ENCODE measurements at places on chromosomes 3 and 15. TPM values are rescaled to one million over a fixed set of nuclear protein-coding genes. Genes with fewer than 3 reads are reported as not detected.

DNA sequence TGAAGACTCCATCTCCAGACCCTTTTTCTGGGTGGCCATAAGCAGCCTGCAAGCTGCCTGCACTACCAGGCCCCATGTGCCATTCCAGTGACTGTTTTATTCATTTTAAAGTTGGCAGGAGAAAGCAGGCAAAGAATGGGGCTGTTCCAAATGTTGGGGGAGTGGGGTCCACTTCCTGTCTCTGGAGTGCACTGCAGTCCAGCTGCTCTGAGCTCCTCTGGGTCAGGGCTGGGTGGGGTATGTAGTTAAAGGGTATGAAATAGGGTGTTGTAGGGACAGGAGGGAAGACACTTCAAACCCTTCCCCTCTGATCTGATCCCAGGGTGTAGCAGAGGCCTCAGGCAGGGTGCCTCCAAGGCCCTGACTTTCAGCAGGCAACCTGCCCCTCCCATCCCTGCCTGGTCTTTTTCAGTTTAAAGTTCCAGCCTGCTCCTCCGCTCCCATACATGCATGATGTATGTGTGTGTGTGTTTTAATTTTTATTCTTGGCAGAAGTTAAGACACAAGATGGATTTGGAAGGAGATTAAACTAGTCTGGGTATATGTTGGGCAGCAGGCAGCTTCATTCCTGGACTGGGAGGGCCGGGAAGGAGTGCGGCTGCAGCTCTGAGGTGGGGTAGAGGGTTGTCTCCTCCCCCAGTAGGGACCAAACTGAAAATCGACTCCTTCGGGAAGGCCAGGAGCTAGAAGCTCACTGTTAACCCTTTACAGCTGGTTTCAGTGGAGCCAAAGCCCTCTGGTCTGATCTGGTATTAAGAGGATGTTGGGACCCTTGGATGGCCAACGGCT lies 17.3 kb downstream of the BOC start:
- no peak overlapping the region for H3K4me3 ChIP-seq
- H3K27me3 ChIP-seq = peaks cover 1% of the 10 kb centered on the region
- H3K27ac ChIP-seq = no peak overlapping the region
- no peaks in the 10 kb centered on the region for H3K4me1 ChIP-seq
- no peak for DNase-seq

DNA sequence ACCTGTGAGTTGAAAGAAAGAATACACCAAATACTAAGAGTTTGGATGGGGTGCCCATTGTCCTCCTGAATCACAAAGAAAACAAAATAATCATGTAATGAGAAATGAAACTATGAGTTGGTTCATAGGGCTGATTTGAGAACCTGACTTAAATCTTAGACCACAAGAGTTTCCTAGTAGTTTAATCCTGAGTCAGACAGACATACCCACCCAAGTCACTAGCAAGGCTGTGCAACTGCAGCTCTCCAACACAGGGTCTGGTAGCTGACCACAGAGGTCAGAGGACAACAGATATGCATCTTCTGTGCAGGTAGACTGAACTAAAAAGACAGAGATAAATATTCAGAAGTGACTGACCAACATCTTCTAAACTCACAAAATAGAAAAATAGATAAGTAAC lies 296.3 kb upstream of the TMCO5A start:
- H3K36me3 ChIP-seq = no peaks in the 10 kb centered on the region
- no peak for DNase-seq
- H3K27me3 ChIP-seq = no peaks in the 10 kb centered on the region
- no peak overlapping the region for H3K27ac ChIP-seq
- no peaks in the 10 kb centered on the region for H3K4me1 ChIP-seq
- no peak overlapping the region for H3K4me3 ChIP-seq

- no peaks in the 10 kb centered on the region for H3K27me3 ChIP-seq
- no peaks in the 10 kb centered on the region for H3K36me3 ChIP-seq
Measured at GRCh38 chr3:1235526-1236120, 142.8 kb downstream of the CNTN6 start.

- no peak overlapping the region for H3K27ac ChIP-seq
- DNase-seq = no peak
- H3K36me3 ChIP-seq = no peaks in the 10 kb centered on the region
- no peaks in the 10 kb centered on the region for H3K27me3 ChIP-seq
Measured at GRCh38 chr15:55248895-55249294, 40.7 kb downstream of the RAB27A start.

GRCh38 chr3:186208296-186208989 lies 99.6 kb upstream of the ETV5 start:
- H3K27me3 ChIP-seq = no peaks in the 10 kb centered on the region
- H3K27ac ChIP-seq = no peak overlapping the region
- no peaks in the 10 kb centered on the region for H3K4me1 ChIP-seq
- no peak overlapping the region for H3K4me3 ChIP-seq
- no peaks in the 10 kb centered on the region for H3K36me3 ChIP-seq

GRCh38 chr15:92690395-92690794 lies 34.8 kb upstream of the FAM174B start:
- no peak for DNase-seq
- H3K27me3 ChIP-seq = no peaks in the 10 kb centered on the region
- H3K27ac ChIP-seq = no peak overlapping the region
- peaks cover 2% of the 10 kb centered on the region for H3K4me1 ChIP-seq
- no peak overlapping the region for H3K4me3 ChIP-seq
- H3K36me3 ChIP-seq = no peaks in the 10 kb centered on the region

- no peak overlapping the region for H3K4me3 ChIP-seq
- H3K4me1 ChIP-seq = peaks cover 3% of the 10 kb centered on the region
- DNase-seq = peak; percentile 86
- H3K27me3 ChIP-seq = no peaks in the 10 kb centered on the region
- H3K36me3 ChIP-seq = no peaks in the 10 kb centered on the region
- no peak overlapping the region for H3K27ac ChIP-seq
Measured at GRCh38 chr3:149273096-149273751, 51.6 kb upstream of the CP start.

DNA sequence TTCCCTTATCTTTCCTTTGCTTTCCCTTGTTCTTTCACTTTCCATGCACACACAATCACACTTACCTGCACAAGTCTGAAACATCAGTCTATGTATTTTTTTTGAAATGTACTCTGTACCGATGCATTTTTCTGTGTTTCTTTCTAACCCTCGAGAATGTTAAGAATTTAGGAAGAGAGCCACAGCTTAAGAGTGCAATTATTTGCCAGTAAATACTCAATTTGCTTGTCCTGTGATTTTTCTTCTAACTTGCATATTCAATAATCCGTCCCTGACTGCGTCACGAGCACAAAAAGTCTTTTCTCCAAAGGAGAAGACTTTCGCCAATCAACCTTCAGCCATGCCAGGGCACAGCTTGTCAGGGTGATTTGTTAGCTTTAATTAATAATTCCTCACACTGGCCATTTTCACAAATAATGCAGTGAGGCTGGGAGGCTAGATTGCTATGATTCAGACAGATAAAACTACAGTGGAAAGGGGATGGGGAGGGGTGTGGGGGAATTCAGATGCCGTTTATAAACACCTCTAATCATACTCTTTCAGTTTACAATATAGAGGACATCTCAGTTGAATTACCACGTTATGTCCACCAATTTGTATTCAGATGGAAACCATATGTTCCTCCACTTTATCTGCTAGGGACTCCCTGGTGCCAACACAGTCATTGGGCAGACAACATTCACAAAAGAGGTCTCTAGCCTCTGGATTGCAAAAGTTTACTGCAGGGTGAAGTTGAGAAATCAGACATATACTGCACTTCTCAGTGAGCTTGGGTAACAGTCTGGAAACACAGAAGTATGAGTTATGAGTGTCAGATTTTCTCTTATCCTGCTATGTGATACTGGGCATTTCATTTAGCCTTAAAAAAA lies 388.0 kb downstream of the ZBTB20 start:
- no peak overlapping the region for H3K27ac ChIP-seq
- DNase-seq = no peak
- no peaks in the 10 kb centered on the region for H3K36me3 ChIP-seq
- H3K4me3 ChIP-seq = no peak overlapping the region
- H3K4me1 ChIP-seq = no peaks in the 10 kb centered on the region

DNA sequence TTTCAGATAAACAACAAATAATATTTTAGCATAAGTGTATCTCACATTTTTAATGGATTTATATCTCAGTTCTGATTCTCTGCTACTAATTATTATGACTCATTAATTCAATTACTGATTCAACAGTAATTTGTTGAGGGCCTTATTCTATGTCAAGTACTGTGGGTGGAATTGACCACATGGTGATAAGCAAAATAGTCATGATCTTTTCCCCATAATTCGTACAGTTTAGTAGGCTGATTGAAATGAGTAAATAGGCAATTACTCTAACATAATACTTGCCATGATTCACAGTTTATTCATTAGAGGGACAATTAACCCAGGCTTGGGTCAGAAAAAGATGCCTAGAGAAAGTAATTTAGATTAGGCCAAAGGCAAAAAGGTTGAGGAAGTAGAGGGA lies 60.9 kb upstream of the SLC4A7 start:
- no peaks in the 10 kb centered on the region for H3K27me3 ChIP-seq
- peak overlapping the region; percentile 19 for H3K27ac ChIP-seq
- H3K4me3 ChIP-seq = no peak overlapping the region
- no peaks in the 10 kb centered on the region for H3K36me3 ChIP-seq
- DNase-seq = no peak

DNA sequence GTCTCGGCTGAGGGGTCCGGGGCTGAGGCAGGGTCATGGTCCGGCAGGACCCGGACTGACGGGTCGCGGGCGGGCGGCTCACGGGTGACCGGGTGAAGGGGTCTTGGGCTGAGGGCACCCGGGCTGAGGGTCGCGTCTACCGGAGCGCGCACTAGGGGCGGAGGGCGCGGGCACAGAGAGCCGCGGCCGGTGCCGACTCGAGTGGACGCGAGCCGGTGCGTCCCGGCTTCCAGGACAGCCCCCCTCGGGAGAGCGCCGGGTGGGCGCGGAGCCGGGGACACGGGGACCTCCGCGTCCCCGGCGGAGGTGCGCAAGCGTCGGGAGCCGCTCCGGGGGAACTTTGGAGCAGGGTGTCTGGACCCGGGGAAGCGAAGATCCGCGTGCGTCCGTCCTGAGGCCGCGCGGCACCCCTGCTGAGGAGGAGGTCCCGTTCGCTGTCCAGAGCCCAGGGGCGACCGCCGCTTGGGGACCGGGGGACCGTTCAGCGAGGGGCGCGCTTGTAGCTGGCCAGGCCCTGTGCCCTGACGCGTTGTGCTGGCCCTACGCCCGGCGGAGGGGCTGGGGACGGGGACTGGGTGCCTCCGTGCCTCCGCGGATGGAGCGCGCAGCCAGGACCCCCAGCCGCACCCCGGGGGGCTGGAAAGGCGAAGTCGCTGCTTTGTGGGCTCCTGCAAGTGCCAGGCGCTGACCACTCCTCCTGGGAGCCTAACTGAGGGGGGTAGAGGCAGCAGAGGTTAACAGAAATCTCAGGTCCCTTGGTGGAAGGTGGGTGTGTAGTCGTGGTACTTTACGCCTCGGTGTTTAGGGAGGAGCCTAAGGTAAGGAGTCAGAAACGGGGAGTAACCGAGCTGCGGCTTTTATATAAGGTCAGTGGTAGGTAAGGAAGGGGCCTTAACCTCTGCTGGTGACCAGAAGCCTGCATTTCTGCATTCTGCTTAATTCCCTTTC lies at the start of gene PPARG:
Gene PPARG (plus strand): TSS at position 889 of the 948 bp plus-strand sequence. CDS start 90,642 bp downstream, outside the sequence.
- no peak within 1 kb of the TSS for H3K4me3 ChIP-seq
- H3K4me1 ChIP-seq = no peaks in the 10 kb centered on the region
- H3K27ac ChIP-seq = no peak within 1 kb of the TSS
- no peaks in the 10 kb centered on the region for H3K36me3 ChIP-seq
- H3K27me3 ChIP-seq = peaks cover 25% of the 10 kb centered on the region

GRCh38 chr15:71145648-71146047 lies 30.4 kb downstream of the THSD4 start:
- H3K4me3 ChIP-seq = no peak overlapping the region
- no peaks in the 10 kb centered on the region for H3K4me1 ChIP-seq
- H3K36me3 ChIP-seq = no peaks in the 10 kb centered on the region
- no peak for DNase-seq
- H3K27ac ChIP-seq = no peak overlapping the region

DNA sequence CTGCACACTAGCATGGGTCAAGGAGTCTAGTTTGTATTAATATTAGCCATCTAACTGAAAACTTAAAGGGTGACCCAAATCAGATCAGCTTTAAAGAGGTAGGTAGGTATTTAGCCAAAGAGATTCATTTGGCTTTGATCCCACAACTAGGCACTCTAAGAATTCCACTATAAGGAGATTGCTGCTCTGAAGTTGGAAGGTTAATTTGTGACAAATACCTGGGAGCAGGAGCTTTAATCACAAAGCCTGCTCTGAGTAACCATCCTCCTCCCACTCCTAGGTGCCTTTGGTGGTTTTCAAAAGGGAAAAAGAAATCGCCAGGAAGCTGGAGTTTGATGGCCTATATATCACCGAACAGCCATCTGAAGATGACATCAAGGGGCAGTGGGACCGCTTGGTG lies 120.3 kb upstream of the CHRM5 start:
- DNase-seq = no peak
- H3K4me1 ChIP-seq = no peaks in the 10 kb centered on the region
- no peak overlapping the region for H3K4me3 ChIP-seq
- no peak overlapping the region for H3K27ac ChIP-seq

- no peaks in the 10 kb centered on the region for H3K36me3 ChIP-seq
- H3K27ac ChIP-seq = no peak overlapping the region
- DNase-seq = no peak
- no peak overlapping the region for H3K4me3 ChIP-seq
- H3K27me3 ChIP-seq = no peaks in the 10 kb centered on the region
Measured at GRCh38 chr3:51620543-51620942, 50.5 kb upstream of the TEX264 start.

DNA sequence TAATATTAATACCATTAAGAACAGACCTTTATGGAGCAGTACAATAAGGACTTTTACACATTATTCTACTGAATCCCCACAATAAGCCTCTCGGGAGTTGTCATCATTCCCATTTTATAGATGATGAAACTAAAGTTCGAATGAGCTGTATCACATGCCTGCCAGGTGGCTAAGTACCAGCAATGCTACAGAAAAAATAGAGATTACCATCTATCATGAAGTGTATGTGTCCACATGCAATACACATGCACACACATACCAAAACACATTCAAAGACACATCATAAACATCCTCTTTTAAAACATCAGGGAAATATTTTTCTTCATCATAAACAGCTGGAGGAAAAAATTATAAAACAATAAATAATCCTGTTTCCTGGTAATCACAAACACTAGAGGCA lies 136.6 kb downstream of the SUCLG2 start:
- H3K4me3 ChIP-seq = no peak overlapping the region
- H3K27me3 ChIP-seq = no peaks in the 10 kb centered on the region
- no peak for DNase-seq
- H3K36me3 ChIP-seq = peaks cover 2% of the 10 kb centered on the region
- H3K27ac ChIP-seq = no peak overlapping the region

- peaks cover 6% of the 10 kb centered on the region for H3K4me1 ChIP-seq
- H3K4me3 ChIP-seq = no peak overlapping the region
- peaks cover 11% of the 10 kb centered on the region for H3K27me3 ChIP-seq
- H3K27ac ChIP-seq = no peak overlapping the region
- H3K36me3 ChIP-seq = no peaks in the 10 kb centered on the region
Measured at GRCh38 chr3:185365291-185366073, 2.5 kb downstream of the MAP3K13 start.

SLC6A20 gene
- total RNA-seq = not detected

SCN5A gene
- total RNA-seq = 13.1 TPM

CHAC1 gene
- total RNA-seq = 4.6 TPM

SENP2 gene
- total RNA-seq = 38.9 TPM

SNX33 gene
- total RNA-seq = 12.6 TPM

HAUS2 gene
- total RNA-seq = 37.8 TPM

EPHA6 gene
- total RNA-seq = 0.28 TPM

All from endothelial cell of umbilical vein (primary cell).